ENCODE measurements at places on chromosomes 1 and 21.

DNA sequence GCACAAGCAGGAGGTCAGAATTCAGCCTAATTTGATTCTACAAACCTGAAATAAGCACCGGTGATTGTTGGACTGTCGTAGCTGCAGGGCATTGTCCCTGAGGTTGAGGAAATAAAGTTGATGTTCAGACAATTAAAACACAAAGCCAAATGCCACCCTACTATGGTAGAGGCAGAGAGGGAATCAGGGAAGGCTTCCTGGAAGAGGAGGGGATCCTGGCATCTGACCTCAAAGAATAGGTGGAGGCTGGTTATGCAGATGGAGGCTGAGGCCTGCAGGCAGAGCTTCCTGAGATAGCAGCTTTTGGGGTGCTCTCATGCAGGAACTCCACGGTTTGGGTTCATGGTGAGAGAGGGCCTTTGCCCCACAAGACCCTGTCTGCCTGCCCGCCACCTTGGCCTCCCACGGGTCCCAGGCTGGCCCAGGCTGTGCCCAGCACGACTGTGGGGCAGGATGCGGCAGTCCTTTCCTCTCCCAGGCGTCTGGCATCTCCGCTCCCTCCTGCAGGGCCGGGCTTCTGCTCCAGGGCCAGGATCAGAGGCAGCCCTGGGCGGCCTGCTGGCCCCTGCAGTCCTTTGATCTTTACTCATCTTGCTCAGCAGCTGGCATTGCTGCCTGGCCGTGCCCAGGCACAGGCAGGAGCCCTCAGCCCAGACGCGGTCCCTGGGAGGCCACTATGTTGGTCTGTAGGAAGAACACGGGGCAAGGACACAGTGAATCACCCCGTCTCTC lies 134.1 kb upstream of the VAMP3 start:
- DNase-seq: no peak

DNA sequence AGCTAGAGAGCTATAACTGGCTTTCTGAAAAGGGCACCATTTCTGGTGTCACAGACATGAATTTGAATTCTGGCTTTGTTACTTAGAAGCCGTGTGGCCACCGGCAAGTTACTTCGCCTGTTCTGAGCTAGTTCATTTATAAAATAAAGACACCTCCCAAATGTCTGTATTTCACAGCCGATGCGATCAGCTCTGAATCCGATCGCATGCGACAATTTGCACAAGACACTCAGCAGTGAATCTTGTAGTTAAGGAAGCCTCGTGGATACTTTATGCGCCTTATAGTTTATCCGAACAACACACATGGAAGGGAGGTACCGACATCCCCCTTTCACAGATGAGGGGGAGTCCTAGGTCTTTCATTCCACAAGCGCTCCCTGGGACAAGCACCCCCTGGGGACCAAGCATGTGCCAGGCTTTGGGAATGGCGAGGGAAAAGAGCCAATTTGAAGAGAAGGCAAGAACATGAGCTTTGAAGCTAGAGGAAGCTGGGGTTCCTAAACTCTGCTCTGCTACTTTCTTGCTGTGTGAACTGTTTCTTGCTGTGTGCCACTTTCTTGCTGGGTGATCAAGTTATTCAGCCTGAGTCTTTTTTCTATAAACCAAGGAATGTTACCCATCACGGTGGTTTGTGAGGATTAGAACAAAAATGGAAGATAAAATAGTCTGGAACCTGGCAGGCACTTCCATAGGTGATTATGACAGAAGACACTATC lies 3.9 kb downstream of the ID3 start:
- DNase-seq: no peak

GRCh38 chr1:69305621-69306020 lies 262.1 kb upstream of the LRRC7 start:
- DNase-seq: no peak

DNA sequence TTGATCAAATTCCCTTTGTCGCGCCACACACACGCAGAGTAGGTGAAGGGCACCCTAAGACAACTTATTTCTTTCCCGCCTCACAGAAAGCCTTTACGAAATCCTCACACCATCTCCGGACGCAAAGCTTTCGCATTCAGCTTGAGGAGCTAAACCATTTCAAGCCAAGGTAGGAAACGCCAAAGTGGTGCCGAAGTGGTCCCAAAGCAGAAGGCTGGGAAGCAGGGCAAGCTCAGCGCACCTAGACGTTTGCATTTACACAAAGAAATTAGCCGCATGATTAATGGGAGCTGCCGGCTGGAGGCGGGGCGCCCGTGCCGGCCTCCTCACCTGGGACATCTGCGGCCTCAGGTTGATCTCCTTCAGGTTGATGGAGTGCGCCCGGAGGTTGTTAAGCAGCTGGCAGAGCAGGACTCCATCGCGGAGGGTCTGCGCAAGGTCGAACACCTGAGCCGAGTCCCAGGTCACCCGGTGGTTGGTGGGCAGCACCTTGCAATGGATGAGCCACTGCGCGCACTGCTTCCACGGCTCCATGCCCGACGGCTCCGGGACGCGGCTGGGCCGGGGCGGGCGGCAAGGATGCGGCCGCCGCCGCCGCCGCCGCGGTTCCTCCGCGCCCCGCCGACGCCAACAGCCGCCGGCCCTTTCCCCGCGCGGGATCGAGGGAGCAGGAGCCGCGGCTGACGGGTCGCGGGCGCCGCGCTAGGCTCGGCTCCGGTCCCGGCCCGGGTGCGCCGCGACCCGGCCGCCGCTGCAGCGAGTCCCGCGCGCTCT lies 457 bp downstream of the VAV3 start:
- peak; percentile 22 for DNase-seq

GRCh38 chr1:175132436-175132835 lies 60.1 kb downstream of the KIAA0040 start:
- no peak for DNase-seq

GRCh38 chr1:43541721-43542401 lies 11.2 kb downstream of the PTPRF start:
- DNase-seq: no peak

GRCh38 chr1:209549443-209550205 lies 33.9 kb upstream of the CAMK1G start:
- DNase-seq: no peak

GRCh38 chr1:43548285-43549271 lies 17.9 kb downstream of the PTPRF start:
- no peak for DNase-seq

DNA sequence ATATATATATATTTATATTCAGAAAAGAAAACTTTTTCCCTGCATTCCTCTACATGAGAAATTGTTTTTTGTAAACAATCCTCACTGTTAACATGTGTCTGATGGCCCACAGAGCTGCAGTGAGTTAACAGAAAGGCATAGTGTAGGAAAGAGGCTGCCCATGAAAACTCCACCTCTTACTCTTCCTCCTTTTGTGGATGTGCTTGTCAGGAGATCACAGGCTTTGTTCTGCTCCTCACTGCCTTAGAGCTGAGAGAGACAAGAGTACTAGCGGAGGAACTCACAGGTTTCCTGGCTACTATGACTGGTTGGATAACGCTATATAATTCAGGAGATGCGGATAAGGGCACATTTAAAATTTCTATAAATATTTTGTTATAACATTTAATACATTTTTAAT lies 200.6 kb downstream of the BRINP3 start:
- DNase-seq: no peak
